ENCODE measurements at places on chromosomes 12 and 14.

GRCh38 chr14:92785667-92786426 lies 8.3 kb upstream of the GOLGA5 start:
- DNase-seq, result no peak

GRCh38 chr14:65661865-65662264 lies 249.3 kb downstream of the FUT8 start:
- DNase-seq, result no peak

- DNase-seq, result no peak
Measured at GRCh38 chr12:43062201-43062895, 472.8 kb upstream of the PRICKLE1 start.

- DNase-seq, result no peak
Measured at GRCh38 chr14:55438066-55438683, 2.2 kb downstream of the TBPL2 start.

DNA sequence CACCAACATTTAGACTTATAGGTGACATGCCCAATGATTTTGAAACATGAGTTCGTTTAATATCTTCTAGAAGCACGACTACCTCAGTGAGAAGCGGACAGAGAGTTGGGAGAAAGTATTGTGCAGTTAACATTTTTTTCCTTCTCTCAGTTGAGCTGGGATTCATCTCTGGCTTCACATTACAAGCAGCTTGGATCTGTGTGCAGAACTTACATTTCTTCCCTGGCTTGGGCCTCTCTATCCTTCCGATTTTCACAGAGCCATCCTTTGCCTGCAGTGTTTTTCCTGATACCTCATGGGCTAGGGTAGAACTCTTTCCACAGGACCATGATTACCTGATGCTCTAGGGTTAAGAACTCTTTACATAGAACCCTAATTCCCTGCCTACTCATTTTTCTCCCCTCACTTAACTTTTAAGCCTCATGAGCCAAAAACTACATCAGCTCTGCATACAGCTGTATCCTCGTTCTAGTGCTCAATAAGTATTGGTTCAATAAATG lies 86.5 kb downstream of the FLRT2 start:
- DNase-seq, result no peak

DNA sequence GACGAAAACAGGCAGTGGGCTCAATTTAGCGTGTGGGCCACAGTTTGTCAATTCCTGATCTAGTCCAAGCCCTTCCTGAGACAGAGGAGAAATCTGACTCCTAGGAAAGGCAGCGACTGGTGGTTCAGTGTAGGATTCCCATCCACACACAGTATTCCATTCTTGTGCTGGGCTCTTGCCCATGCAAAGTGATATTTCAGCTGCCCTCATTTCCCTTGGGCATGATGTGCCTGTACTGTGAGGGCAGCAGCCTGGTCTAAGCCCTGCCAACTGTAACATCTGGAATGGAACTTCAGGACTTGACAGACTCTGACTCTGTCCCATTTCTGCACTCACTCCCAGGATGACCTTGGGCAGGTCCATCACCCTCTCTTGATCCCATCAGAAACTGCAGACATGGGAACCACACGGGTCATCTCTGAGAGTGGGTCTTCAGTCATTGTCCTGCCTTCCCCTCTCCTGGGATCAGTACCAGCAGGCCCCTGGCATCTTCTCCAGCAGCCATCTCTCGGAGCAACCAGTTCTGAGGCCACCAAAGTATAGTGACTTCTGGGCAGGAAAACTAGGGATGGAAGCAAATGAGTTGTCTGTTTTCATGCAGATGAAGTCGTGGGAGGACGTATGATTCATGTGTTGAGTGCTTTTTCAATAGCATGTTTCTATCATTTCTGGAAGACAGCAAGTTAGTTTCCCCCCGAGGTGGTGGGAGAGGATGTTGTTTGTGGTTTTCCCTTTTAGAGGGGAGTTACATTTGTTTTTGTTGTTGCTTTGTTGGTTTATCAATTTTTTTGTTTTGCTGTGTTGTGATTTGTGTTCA lies 54.2 kb upstream of the BCL2L14 start:
- DNase-seq, result no peak

- no peak for DNase-seq
Measured at GRCh38 chr12:24200010-24200409, 250.5 kb upstream of the SOX5 start.

All from stimulated activated CD8-positive, alpha-beta memory T cell treated with anti-CD3 and anti-CD28 coated beads, Interleukin-4, amount 100 ng/mL, for 48 hours (primary cell).